Right renal pelvis (tissue), 4 donors: ENCODE measurements at places on chromosomes 13 and 19.

GRCh38 chr19:53868091-53868891, 608 bp downstream of the MYADM start:
- no peak for DNase-seq

DNA sequence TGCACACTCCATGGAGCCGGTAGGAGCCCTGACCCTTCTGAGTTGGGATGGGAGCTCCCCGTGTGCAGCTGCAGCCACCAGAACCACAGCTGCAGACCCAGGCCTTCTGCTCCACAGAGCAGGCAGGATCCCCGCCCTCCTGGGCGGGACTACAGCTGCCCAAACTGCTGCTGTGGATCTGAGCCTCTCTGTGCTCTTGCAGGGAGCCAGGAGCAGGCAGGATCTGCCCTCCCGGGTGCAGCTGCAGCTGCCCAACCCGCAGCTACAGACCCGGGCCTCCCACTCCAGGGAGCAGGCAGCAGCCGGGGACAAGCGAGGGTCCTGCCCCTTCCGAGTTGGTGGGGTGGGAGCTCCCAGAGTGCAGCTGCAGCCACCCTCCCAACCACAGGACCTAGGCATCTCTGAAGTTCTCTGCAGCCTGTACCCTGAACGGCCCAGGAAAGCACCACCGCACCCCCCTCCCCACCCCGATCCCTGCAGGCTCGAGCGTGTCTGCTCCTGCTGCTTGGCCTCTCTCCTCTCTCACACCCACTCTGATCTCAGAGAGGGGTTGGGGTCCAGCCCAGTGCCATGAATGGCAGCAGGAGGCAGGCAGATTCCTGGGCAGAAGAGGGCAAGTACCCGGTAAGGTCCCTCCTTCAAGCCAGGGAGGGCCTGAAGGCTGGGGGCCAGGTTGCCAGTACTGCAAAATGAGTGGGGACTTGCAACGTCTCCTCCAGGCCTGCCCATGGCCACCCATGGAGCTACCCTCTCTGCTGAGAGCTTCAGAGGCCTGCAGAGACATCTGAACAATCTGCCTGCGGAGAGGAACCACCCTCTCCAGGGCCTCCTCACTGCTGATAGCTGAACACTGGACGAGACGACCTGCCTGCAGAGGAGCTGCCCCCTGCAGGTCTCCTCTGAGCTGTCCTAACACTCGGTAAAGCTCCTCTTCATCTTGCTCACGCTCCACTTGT, 16.4 kb upstream of the EMP3 start:
- no peak for DNase-seq

DNA sequence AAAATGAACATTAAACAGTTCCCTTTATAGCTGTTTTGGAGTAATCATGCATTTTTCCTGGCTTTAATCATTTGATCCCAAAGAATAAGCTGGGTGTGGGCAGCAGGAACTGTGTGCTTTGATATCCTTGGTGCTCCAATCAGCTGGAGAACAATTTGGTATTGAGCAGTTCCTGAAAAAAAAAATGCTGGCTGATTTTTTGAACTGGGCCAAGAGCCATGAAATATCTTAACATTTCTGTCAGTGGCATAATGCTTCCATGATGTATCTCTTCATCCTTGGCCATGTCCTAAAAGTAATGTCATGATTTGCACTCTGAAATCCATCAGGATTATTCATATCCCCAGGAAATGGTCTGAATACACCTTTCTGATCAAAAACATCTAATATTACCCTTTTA, 134.7 kb downstream of the LHFPL6 start:
- DNase-seq, result no peak

- no peak for DNase-seq
Observed at GRCh38 chr19:39919976-39920375, 14.5 kb downstream of the FCGBP start.

DNA sequence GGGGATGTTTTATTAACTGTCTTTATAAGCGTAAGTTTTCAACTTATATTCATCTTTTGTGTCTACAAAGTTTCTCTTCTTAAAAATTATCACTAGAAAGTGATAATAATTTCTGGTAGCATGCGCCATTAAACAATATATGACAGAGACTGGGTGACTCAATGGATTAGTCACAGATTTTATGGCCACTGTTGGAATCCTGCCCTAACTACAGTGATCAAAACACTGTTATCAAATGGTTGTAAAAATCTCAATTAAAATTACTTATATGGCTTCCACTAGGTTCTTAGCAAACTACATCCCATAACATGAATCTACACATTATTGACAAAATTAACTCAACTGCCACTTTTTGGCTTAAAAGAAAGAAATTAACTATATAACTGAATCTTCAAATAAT, 350.0 kb downstream of the DACH1 start:
- no peak for DNase-seq

- DNase-seq, result no peak
Observed at GRCh38 chr13:62087124-62087523, 671.5 kb upstream of the PCDH20 start.

- DNase-seq, result no peak
Observed at GRCh38 chr13:98576963-98577835, at the start of gene STK24. Gene STK24 (minus strand): TSS chr13:98577107. CDS start chr13:98576786, 321 bp downstream.

DNA sequence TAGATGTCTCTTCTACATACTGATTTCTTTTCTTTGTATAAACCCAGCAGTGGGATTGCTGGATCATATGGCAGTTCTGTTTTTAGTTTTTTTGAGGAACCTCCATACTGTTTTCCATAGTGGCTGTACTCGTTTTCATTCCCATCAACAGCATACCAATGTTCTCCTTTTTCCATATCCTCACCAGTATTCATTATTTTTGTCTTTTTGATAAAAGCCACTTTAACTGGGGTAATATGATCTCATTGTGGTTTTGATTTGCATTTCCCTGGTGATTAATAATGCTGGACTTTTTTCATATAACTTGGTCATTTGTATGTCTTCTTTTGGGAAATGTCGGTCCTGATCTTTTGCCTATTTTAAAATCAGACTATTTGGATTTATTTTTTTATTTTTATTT, 108.5 kb downstream of the PAN3 start:
- DNase-seq, result no peak

DNA sequence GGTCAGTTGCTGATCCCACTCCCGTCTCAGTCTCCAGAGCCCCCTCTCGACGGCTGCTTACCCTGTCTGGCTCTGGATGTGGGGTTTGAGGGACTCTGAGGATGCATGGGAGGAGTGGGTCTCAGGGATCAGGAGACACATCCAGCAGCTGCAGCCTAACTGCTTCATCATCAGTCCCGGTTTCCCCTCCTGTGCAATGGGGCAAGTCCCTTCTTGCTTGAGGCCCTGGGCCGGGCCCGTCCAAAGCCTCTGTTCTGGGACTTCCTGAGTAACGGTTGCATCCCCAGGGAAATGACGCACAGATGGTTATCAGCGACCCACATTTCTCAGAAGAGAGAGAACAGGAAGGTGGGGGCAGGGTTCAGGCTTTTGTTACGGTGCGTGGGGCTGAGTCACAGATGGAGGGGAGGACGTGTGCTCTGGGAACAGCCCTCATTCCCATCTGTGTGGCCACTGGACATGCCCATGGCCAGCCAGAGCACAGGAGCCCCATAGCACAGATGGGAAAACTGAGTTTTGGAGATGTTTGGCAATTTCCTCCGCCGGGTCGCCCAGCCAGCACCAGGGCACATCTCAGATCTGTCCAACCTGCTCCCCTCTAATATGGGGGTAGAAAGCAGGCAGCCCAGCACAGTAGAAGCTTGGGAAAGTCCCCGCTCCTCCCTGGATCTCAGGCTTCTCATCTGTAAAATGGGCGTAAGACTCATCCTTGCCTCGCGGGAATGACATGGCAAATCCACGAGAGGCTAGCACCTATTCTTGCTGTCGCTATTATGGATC, 19.3 kb downstream of the GNA15 start:
- DNase-seq, result no peak

DNA sequence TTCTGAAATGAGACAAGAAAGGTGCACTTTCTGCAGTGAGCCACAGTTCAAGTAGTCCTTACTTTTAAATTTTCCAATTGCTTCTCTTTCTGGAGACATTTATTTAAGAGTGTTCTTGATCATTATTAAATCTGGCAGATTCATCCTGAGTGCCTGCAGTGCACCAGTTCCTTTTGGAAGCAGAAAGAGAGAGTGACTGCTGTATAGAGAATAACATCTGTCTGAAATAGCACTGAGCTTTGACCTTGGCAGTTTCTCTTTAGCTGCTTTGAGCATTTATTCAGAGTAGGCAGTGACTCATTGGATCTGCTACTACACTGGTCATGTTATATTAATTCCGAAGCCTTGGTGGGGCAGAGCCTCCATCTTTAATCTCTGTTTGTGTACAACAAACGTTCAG, 1373.7 kb downstream of the PCDH9 start:
- DNase-seq, result no peak

DNA sequence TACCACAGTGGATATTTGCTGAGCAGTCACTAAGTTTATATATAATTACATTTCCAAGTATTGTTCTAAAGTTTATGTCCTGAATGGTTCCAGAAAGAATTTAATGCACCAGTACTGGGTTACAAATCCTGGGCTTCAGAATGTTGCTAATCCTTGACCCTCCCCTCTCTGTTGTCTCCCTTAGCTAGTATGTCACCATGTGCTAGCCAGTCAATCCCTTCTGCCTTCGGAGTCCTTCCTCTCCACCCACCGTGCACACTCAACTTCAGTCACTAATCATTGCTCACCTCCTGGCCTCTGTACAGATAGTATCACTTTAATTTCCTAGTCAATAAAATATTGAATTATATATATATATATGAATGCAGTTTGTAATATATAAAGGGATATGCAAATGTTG, 7.5 kb downstream of the FAM124A start:
- no peak for DNase-seq

GRCh38 chr13:94028650-94029049, 450.8 kb downstream of the DCT start:
- no peak for DNase-seq

DNA sequence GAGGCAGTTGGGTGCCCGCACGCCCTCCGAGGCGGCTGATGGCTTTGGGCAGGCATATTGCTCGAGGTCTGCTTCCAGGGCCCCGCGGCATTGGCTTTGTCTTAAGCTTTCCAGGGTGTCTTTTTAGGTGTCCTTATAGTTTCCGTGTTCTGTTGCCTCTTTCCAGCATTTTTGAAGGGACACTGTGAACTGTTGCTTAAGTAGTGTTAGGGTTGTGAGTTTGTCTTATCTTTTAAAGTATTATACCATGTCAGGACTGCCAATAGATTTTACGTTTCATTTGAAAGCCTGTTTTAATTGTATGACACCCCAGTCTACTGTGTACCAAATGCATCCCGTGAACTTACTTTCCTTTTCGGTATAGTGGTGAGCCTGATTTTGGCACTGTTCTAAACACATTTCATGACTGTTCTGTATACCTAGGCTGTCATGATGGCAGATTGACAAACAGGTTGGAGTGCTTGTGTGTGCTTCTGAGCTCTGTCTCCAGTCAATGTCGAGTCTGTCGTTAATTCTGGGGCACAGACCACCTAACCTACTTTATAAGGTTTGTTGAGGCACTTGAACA, 656 bp downstream of the PCCA start:
- no peak for DNase-seq

DNA sequence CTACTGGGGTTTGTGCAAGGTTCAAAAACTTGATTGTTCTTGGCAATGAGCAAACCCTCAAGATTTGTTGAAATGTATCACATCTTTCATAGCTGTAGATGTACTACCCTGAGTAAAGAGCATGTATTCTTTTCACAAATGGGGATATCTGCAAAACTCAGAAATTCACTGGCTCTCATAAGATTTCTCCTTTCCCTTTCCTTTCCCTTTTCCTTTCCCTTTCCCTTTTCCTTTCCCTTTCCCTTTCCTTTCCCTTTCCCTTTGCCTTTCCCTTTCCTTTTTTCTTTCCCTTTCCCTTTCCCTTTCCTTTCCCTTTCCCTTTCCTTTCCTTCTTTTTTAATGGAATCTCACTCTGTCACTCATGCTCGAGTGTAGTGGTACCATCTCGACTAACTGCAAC, 69.1 kb downstream of the FNDC3A start:
- DNase-seq, result no peak

DNA sequence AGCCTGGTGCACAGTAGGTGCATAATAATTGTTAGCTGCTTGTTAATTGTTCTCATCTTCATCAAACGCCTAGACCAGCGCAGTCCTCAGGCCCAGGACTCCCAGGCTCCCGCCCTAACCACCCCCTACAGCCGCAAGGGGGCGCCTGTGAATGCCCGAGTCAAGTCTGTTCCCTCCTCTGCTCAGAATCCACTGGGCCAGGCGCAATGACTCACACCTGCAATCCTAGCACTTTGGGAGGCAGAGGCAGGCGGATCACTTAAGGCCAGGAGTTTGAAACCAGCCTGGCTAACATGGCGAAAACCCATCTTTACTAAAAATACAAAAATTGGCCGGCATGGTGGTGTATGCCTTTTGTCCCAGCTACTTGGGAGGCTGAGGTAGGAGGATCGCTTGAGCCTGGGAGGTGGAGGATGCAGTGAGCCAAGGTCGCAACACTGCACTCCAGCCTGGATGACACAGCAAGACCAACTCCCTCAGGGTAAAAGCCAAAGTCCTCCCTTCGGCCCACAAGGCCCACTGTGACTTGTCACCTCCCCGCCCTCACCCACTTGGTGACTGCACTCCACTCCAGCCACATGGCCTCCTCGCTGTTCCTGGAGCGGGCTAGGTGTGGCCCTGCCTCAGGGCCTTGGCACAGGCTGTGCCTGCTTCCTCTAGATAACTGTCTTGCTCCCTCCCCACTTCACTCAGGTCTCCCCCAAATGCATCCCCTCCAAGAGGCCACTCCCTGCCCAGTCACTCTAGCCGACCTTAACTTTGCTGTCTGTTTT, 9.1 kb downstream of the ZNF653 start:
- DNase-seq, result no peak

GRCh38 chr13:27405546-27406134, 18.8 kb upstream of the GTF3A start:
- no peak for DNase-seq

DNA sequence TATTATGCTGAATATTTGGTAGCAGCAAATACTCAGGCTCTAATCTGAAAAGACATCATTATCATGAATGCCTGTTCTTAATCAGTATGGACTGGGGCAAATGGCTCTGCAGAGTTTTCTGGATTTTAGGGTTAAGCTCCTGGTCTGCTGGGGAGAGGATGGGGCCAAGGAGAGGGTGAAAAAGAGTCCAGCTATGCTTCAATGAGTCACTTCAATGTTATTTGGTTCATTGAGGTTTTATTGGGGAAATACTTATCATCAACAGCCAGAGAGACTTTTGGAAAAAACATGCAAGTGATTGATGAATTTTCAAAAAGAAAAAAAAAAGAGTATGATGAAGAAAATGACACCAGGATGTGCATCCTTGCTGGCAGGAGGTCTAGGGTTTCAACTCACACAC, 278.3 kb downstream of the UQCRFS1 start:
- no peak for DNase-seq
